Activated CD8-positive, alpha-beta memory T cell treated with anti-CD3 and anti-CD28 coated beads for 1 hour (primary cell): ENCODE measurements at places on chromosomes 5 and 9.
A peak's percentile ranks its signal among the peaks of the same experiment; 100 is the strongest.

GRCh38 chr5:120792477-120792876 lies 328.4 kb downstream of the PRR16 start:
- no peak for DNase-seq

DNA sequence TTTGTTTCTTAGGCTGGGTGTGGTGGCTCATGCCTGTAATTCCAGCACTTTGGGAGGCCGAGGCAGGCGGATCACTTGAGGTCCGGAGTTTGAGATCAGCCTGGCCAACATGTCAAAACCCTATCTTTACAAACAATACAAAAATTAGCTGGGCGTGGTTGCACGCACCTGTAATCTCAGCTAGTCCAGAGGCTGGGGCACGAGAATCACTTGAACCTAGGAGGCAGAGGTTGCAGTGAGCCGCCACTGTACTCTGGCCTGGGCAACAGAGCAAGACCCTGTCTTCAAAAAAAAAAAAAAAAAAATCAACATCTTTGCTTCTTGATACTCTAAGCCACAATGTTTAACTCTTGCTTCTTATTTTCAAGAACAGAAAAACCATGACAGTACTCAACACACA lies 16.1 kb downstream of the UBAP2 start:
- DNase-seq = no peak

- DNase-seq = no peak
Observed at GRCh38 chr5:55234121-55234700, 803 bp upstream of the CCNO start.

- peak; percentile 46 for DNase-seq
Observed at GRCh38 chr5:139458580-139459407, 3.7 kb downstream of the ECSCR start.

- no peak for DNase-seq
Observed at GRCh38 chr9:133763272-133764183, 25.4 kb upstream of the SARDH start.

- no peak for DNase-seq
Observed at GRCh38 chr9:129352146-129352865, 174.2 kb upstream of the IER5L start.

DNA sequence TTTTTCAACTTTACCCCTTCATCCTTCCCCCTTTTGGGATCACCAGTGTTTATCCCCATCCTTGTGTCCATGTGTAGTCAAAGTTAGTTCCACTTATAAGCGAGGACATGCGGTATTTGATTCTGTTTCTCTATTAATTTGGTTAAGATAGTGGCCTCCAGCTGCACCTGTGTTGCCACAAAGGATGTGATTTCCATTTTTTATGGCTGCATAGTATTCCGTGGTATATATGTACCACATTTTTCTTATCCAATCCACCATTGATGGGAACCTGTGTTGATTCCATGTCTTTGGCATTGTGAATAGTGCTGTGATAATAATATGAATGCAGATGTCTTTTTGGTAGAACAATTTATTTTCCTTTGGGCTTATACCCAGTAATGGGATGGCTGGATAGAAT lies 252.4 kb downstream of the ARRDC3 start:
- no peak for DNase-seq

DNA sequence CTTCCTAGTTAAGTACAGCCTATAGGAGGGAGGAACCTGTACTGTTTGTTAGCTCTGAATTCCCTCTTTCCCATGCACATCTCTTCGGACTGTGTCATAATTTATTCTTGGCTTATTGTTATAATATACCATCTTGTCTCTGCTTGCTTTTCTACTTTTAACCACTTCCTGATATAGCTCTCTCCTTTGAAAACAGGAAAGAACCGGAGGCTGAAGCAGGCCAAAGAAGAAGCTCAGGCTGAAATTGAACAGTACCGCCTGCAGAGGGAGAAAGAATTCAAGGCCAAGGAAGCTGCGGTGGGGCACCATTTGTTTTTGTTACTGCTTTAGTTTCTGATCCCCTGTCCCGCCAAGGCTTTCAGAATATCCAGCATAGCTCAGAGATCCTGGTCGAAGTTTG lies 4.8 kb downstream of the ATP6V1G1 start:
- no peak for DNase-seq

- no peak for DNase-seq
Observed at GRCh38 chr9:36742264-36742663, 169.6 kb downstream of the MELK start.

- no peak for DNase-seq
Observed at GRCh38 chr9:136750526-136750925, 2.2 kb upstream of the LCN6 start.

- DNase-seq = no peak
Observed at GRCh38 chr5:87081016-87081415, 186.7 kb upstream of the RASA1 start.

- no peak for DNase-seq
Observed at GRCh38 chr9:130660683-130661450, 3.5 kb upstream of the PRDM12 start.

- no peak for DNase-seq
Observed at GRCh38 chr5:78666041-78666444, 17.5 kb upstream of the LHFPL2 start.

DNA sequence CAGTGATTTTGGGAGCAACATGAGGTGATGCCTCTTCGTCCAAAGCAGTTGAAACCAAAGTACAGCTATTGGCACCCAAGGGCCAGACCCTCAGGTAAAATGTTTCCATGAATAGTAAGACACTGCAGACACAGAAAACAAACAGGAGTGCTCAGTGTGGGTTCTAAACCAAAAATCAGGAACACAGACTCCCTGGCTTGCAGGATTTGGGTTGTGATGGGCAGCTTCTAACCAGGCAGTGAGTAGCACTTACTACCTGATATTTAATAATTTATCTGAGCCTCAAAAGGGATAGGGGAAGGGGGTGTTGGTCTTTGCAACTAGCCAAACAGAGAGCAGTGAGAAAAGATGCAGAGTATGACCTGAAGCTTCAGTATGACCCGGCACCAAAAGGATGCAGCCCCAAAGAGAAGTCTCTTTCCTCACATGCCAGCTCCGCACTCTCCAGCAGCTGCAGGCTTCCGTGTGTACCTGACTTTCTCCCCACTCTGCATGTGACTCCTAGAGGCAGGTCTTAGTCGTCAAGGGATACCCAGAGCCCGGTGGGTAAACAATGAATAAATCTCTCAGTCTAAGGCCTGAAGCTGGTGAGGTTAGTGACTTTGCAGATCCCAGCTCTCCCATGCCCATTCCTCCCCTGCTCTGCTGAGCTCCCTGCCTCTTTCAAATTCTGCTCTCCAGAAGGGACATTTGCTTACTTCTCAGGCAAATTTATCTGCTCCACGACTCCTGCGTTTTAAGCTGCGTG lies 105.4 kb upstream of the SPOCK1 start:
- no peak for DNase-seq

- DNase-seq = no peak
Observed at GRCh38 chr9:95342571-95342970, 25.1 kb upstream of the FANCC start.

DNA sequence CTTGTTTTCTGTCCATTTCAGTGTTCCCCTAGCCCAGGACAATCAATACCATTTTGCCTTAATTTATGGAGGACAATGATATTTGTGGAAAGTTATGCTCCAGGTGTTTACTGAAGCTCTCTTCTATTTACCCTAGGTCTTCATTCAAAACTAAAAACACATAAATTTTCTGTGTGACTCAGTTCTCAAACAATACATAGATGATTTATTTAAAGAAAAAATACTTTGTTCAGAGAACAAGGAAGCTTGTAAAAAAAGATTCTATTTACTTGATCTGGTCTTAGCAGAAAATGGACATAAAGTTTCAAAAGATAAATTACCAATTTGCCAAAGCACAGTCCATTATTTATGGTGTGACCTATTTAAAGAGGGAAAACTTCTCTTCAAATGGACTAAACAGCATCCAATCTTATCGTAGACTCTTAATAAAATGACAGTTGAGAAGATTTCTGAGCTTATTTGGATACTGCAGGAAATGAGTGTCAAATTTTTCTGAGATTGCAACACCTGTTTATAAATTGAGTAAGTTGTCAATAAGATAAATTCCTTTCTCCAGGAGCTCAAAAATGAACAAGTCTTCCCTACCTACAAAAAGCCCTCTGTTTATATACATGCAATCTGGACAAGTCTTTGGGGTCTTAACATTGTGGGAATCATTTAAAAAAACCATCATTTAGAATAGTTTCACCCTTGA lies 627.2 kb downstream of the PSAT1 start:
- no peak for DNase-seq

- no peak for DNase-seq
Observed at GRCh38 chr9:14993061-14993800, 83.0 kb upstream of the FREM1 start.

DNA sequence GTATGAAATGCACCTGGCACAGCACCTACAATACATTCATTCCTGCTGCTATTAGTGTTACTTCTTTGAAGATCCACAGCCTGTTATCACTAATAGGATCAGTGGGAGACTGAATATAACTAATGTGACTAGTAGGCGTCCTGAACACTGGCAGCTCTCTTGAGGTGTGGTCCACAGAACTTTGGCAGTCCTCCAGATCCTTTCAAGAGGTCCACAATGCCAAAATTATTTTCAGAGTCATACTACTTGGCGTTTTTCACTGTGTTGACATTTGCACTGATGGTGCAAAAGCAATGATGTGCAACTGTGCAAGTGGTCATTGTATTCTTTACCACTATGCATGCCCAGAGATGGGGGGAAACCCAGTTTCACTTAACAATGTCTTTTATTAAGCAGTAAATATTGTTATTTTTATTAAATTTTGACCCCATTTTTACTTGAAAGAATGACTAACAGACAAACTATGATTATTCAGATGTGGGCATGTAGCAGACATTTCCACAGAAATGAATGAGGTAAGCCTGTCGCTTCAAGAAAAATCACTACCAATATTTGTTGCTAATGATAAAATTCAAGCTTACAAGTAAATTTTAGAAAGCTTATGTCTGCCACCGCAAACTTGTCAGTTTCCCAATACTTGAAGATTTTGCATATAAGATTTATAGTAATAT lies 48.9 kb downstream of the ADRB2 start:
- no peak for DNase-seq

DNA sequence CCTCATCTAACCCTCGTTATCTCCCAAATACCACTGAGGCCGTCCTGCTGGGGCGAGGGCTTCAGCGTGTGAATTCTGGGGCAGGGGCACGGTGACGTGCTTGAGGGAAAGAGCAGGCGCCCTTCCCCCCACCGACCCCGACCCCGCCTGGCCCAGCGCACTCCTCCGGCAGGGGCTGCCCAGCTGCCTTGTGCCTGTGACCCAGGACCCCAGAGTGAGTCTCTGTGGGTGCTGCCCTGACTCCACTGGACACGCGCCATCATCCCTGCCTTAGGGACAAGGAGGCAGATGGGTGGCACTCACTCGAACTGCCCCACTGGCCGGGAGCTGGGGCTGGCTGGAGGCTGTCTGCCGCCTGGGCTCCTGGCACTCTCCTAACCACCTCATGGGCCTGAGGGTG lies 136.2 kb upstream of the LPCAT1 start:
- DNase-seq = no peak

DNA sequence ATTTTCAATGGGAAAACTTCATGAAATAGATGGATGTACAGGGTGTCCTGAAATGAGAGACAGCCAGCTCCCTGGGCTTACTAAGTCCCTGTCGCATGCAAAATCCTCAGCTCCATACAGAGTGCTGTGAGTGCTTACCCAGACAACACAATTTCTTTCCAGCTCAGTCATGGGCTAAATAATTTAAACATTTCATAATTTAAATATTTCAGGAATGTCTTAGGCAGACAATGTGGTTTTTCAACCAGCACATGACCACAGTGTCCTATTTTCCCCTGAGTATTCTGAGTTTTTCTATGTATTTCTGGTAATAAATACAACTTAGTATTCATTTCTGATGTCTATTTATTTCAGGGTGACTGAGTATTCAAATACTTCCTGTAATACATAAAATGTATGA lies 188.5 kb upstream of the SNX2 start:
- DNase-seq = no peak

DNA sequence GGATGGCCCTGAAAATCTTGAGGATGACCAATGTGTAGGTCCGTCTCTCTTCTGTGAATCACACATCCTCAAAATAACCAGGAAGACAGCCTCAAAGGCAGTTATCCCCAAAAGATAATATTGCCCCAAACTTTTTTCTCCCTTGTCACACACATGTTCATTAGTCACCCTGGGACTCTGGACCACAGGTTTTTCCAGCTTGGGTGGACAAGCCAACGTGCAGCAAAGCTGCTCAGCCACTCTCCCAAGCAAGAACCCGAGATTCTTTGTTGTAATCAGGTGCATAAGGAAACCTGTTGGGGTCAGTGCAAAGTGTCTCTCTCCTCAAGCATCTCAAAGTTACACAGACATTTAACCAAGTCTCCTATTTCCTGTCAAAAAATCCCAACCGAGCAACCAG lies 196.6 kb downstream of the GNA14 start:
- DNase-seq = no peak

- DNase-seq = no peak
Observed at GRCh38 chr5:81980160-81980559, 8.3 kb downstream of the ATG10 start.

DNA sequence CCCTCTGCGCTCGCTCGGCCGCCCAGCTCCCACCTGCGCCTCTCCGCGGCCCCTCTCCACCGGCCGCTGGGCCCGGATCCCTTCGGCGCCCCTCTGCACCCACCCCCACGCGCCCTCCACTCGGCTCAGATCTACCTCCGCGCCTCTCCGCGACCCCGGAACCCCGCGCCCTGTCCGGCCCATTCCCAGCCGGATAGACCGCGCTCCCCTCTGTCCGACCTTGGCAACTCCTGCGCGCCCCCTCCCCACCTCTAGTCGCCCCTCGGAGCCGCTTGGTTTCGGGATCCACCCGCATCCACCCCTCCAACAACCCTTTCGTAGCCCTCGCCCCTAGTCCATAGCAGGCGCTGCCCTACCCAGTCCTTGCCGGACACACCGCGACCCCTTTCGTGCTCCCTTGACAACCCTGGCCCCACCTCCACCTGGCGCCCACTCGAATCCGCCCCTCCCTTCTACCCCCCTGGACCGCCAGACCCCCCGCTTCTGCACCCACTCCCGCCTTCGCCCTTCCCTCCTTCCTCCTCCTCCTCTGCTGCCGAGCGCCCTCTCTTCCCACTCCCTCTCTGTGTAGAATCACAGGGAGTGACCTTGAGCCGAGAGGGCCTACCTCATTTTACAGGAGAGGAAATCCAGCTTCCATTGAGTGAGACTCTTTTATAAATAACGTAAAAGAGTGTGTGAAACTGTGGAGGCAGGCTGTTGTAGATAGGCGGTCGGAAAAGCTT lies 525 bp upstream of the AK3 start:
- DNase-seq = no peak

DNA sequence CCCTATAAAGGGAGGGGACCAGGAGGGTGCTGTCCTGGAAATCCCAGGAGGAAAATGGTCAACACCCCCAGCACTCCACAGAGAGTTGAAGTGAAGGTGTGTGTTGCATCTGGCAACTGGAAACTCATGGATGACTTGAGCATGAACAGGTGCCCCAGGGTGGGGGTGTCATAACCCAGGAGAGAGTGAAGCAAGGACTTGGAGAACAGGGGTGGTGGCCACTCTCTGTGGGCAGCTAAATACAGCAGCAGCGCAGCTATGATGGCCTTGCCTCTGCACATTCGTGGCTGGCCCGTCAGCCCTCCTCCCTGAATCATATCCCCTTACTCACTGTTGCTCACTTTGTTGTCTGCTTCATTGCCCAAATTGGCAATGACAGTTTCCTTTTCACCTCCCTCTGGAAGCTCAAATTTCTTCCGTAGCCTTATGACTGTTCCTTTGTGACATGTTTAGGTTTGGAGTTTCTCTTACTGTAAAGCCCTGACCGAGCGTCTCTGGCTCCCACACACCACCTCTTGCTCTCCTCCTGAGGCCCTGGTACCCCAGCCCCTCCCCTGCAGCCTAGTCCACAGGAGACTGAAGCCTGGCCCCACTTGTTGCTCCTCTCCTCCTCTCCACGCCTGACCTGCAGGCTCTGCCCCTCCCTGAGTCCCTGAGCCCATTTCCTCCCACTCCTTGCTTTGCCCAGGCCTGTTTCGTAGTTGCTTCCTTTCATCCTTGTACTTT lies 185.8 kb downstream of the CD180 start:
- no peak for DNase-seq
